ENCODE measurements at places on chromosomes 5 and 9.
A peak's percentile ranks its signal among the peaks of the same experiment; 100 is the strongest.

- DNase-seq, result no peak
These were observed 48.8 kb upstream of the RETREG1 start for GRCh38 chr5:16665601-16666000.

- no peak for DNase-seq
These were observed 1.6 kb downstream of the ACSL6 start for GRCh38 chr5:132009706-132010405.

DNA sequence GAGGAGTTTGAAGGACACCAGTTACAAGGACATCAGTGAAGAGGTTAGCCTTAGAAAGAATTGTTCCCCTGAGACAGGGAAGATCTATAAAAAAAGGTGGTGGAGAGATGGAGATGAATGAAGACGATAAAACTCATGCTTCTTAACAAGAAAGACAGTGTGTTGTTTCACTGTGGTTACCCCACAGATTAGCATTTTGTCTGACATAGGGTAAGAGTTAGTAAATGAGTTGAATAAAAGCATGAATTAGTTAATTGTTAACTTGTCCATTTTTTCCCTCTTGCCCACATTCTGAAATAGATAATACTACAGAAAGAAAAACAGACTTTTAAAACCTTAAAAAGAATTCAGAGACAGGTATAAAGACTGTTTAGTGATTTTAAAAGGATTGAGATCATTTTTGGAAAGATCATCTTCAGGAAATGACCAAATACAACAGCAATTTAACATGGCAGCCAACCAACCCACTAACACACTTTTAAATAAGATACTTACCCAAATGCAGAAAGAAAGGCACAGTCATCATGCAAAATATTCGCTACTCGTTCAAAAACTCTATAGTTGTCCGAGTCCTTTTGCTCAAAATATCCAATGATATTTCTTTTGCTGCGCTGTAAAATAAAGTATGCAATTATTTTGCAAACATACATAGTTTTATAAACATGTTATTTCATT is 78.5 kb downstream of the ERP44 start:
- DNase-seq, result no peak

GRCh38 chr5:19795218-19795617 is 192.8 kb downstream of the CDH18 start:
- peak; percentile 1 for DNase-seq

DNA sequence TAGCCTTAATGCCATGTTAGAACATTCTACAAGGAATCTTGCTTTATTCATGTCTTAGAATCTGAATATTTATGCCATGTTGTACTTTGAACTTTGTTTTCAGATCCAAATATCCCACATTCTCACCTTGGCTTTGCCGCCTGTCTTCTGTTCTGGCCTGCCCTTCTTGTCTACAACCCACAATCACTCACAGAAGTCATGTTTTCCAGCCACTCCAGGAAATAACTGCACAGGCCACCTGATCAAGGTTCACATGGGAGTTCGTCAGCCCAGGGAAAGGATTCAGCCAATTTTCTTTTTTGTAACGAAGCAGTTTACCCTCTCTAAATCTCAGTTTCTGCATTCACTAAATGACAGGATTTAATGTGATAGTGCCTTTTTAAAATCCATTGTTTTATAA is 70.5 kb downstream of the JAKMIP2 start:
- no peak for DNase-seq

DNA sequence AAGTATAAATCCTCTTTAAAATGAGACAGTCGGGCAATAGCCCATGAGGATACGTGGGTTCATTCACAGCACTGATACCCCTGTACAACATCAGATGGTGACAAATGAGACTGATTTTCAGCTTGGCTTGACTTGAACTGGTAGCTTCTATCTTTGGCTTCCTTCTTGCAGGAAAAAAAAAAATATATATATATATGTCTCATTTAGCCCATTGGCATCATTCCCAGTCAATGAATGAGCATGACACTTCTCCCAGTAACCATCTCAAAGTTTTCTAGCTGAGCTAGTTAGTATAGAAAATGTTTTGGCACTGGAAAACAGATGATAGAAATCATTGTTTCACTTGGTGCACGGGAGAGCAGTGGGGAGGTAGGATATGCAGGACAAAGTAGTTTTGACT is 222.5 kb upstream of the TAS2R1 start:
- no peak for DNase-seq

DNA sequence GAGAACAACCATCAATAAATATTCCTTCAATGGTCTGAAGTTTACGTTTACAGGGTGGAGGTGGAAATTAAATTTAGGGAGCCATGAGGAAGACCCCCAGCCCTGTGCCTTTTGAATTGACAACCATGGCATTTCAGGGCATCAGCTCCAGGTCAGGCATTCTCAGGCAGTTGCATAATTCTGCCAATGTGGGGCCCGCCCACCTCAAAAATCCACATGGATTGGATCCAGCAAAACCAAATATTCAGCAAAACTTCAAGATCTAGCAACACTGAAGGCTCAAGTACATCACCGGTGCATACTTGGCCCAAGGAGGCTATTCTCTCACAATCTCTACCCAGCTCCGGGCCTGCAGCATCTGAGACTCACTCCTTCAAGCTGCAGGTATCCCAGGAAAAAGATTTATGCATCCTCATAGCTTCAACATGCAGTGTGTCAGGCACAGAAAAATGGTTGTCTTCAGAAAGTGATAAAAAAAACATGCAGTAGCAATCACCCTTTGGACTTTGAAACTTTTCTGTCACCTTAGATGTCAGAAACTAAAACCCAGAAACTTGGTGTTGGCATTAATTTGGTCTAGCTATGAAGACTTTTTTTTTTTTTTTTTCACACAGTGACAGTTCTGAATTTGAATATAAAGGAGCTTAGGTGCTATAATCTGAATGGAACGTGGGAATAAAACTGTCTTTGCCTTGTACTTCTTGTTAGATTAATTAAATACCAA is 21.4 kb upstream of the ANXA2R start:
- no peak for DNase-seq

DNA sequence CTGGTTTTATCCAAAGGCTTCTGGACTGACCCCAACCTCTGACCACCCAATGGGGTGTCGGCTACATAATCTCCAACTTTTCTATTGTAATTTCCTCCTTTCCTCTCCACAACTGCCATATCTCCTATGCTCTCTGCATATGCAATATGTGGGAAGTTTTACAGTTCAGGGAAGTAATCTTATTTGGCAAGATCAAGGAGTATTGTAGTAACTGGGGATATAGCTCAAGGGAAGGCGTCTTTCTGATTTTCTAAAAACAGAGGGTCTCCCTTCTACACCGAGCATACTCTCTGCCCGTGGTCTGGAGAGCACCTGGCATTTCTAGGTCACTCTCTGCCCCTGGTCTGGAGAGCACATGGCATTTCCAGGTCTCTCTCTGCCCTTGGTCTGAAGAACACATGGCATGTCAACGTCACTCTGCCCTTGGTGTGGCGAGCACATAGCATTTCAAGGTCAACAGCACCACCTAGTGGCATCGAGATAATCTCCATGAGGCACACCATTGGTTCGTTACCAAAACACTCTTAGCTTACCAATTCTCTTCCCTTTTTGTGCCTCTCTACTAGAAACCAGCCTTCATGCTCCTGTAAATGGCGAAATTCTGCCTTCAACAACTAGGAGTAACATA is 616.4 kb upstream of the NUDT12 start:
- DNase-seq, result peak; percentile 42

- DNase-seq, result no peak
These were observed 57.4 kb upstream of the PTCH1 start for GRCh38 chr9:95574176-95574575.

- no peak for DNase-seq
These were observed 30.8 kb downstream of the TJP2 start for GRCh38 chr9:69204849-69205248.

GRCh38 chr5:113615708-113616107 is 102.2 kb downstream of the YTHDC2 start:
- DNase-seq, result no peak

- no peak for DNase-seq
These were observed 280.4 kb downstream of the SH3GL2 start for GRCh38 chr9:17859228-17859627.

DNA sequence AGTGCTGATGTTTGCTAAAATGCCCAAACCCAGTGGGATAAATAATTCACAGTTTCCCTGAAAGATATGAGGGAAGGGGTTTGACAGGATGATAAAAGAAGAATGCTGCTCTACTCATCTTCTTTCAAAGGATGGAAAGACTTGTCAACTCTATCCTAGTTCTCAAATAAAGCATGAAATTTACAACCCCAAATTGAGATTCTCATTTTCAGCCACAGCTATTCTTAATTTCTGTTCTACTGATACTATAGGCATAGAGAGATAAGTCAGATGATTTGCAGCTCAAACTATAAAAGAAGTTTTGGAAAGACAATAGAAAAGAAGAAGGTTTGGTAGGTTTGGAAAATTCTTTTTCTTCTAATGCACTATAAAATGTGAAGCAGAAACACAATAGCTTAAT is 542.6 kb downstream of the CSNK1G3 start:
- DNase-seq, result no peak

GRCh38 chr5:2376486-2376885 is 375.0 kb downstream of the IRX2 start:
- no peak for DNase-seq

GRCh38 chr5:177605667-177606066 is 5.7 kb downstream of the B4GALT7 start:
- DNase-seq, result no peak

DNA sequence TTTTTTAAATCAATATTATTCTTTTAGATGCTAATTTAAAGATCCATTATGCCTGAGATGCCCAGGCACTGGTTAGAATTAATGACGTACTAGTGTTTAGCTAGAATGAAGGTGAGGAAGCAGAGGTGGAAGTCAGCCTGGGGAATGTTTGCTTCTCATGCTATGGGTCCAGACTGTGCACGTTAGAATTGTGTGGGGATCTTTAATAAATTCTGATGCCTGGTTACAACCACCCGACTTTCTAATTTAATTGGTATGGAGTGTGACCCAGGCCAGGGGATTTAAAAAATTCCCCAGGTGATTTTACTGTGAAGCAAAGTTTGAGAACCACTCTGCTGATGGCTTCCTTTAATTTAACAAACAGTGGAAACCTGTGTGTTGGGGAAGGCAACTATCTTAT is 111.1 kb downstream of the DOCK2 start:
- DNase-seq, result no peak

- no peak for DNase-seq
These were observed 41.2 kb upstream of the IFNE start for GRCh38 chr9:21523021-21524014.

- no peak for DNase-seq
These were observed 42.5 kb upstream of the SH3PXD2B start for GRCh38 chr5:172496671-172497371.

DNA sequence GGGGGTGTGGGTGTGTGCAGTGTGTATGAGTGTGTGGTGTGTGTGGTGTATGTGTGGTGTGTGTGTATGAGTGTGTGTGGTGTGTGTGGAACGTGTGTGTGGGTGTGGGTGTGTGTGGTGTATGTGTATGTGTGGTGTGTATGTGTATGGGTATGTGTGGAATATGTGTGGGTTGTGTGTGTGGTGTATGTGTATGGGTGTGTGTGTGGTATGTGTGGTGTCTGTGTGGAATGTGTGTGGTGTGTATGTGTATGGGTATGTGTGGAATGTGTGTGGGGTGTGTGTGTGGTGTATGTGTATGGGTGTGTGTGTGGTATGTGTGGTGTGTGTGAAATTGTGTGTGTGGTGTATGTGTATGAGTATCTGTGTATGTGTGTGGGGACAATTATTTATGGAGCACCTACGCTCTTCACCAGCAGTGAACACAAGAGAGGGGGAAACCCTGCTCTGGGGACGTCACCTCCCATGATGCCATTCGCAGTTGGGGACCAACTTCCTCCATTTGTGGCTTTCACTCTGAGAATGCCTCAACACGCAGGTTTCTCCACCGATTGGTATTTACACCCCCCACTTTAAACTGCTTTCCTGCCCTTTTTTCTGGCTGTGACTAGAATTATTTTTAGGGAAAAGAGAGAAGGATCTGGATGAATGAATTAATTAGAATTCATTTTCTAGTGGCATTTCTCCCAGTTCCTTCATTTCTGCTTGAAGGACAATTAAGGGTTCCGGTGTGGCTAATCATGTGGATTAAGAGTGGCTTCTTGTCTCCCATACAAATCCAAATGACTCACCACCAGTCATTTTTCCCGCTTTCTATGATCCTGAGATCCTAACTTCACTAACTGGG is 238.1 kb downstream of the ROR2 start:
- no peak for DNase-seq

GRCh38 chr5:32029261-32029660 is 144.9 kb downstream of the GOLPH3 start:
- no peak for DNase-seq

- no peak for DNase-seq
These were observed 74.3 kb downstream of the TNC start for GRCh38 chr9:115043632-115044031.

DNA sequence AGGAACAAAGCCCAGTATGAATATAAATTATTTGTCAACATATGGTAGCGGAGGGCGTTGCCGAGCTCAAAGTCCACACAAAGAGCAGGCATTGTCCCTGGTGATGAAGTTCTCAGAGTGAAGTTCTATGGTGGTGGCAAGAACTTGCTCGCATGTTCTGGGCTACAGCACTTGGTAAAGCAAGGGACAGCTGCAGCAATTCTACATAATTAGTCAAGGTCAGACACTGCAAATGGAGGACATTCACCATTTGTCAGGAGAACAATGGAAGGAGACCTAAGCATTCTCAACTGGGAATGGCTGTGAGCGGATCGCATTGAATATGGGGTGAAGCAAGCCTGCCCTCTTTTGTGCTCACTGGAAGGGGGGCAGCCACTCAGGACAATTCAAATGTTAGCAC is 503.8 kb upstream of the ADAMTS16 start:
- no peak for DNase-seq

DNA sequence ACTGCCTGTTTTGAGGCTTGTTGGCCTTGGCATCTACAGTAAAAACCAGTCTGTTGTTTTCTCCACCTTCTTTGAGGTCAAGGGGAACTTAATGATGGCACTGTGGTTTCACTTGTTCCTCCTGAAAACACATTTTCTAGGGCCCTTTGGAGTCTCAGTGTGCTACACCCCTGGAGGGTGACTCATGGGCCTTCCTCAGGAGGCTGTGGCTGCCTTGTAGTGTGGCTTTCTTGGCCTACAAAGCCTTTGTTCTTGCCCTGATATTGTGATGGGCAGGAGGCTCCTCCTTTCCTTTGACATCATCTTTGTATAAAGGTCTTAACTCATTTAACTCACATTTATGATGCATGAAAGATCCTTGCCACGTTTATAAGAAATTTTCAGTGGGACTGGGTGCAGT is 56.3 kb upstream of the GPBP1 start:
- peak; percentile 15 for DNase-seq

DNA sequence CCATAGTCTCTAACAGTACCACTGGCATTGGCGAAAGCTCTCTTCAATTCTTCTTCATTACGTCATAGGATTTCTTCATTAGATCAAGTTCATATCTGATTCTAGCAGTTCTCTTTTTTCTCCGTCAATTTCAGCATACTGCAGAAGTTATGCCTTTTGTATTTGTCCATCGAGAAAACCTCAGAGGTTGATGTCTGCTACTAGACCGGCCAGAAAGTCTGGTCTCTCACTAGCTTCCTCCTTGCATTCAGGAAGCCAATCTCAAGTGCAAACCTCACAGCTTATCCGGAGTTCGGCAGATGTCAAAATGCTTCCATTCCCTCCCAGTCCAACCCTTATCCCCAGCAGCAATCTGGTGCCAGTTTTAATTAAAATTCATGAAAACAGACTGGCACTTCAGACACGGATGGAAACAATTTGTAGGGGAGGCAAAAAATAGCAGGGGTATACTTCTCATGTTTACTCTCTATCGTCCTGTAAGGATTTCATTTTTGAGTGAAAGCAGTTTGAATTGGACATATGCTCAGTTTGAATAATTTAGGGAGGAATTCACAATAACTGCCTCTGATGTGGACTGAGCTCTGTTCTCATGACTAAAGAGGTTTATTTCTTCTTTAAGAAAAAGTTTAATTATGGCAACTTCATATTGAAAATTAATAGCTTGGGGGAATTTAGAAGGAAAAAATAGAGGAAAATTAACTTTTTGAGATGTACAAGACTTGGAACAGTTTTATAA is 56.4 kb upstream of the TMC1 start:
- DNase-seq, result no peak
